ENCODE measurements at places on chromosomes 2 and 18.

- DNase-seq = no peak
These were observed 18.4 kb downstream of the KCNG2 start for GRCh38 chr18:79816092-79816491.

- peak; percentile 50 for DNase-seq
These were observed 20.7 kb downstream of the TMEM178A start for GRCh38 chr2:39686456-39686855.

- DNase-seq = no peak
These were observed 67.2 kb downstream of the REV1 start for GRCh38 chr2:99422599-99422998.

DNA sequence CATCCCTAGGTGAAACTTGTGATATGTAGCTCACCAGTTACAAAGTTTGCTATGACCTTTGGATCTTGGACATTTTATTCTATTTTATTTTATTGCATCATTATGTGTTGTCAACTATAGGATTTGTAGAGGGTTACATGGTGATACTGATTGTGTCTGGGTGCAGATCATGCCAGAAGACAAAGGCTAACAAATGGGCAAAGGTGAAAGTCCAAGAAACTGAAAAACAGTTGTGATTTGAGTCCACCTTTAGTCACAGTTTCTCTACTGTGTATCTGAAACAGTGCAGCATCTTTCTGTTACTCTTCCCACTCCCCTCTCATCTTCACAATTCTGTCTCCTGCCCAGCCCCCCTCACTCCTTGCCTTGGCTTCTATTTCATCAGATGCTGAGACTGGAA is 111.9 kb upstream of the LYPD6 start:
- DNase-seq = no peak

GRCh38 chr18:61738042-61738441 is 154.8 kb downstream of the RNF152 start:
- DNase-seq = no peak

DNA sequence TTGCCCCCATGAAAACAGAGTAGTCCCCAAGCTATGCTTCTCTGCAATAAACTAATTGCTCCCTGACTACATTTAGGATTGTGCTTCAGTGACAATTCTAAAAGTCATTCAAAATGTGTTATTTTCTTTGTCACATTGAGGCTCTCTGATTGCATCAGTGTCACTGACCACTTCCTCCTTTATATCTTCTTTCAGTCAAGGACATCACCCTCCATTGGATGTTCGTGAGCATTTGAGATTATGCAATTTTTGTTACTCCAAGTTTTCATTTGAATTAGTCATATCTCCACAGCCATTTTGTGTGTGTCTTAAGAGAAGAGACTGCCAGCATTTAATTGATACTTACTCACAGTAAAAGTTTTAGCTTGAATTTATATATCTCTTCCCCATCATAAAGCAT is 780.8 kb upstream of the GCFC2 start:
- DNase-seq = no peak

DNA sequence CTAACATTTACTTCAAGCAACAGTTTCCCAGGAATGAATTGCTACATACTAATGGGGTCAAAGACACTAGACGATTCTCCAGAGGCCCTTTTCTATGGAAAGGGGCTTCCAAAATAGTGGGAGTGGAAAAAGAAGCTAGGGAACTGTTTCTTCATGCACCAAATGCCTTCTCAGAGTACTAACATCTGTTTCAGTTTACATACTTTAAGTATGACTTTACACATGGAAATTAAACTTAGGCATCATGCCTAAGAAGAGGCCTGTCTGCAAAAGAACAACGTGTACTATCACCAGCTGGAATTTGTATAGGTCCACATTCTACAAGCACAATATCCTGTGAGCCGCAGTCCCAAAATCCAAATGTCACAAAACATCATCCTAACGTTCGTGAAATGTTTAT is 29.4 kb upstream of the WDR75 start:
- no peak for DNase-seq

DNA sequence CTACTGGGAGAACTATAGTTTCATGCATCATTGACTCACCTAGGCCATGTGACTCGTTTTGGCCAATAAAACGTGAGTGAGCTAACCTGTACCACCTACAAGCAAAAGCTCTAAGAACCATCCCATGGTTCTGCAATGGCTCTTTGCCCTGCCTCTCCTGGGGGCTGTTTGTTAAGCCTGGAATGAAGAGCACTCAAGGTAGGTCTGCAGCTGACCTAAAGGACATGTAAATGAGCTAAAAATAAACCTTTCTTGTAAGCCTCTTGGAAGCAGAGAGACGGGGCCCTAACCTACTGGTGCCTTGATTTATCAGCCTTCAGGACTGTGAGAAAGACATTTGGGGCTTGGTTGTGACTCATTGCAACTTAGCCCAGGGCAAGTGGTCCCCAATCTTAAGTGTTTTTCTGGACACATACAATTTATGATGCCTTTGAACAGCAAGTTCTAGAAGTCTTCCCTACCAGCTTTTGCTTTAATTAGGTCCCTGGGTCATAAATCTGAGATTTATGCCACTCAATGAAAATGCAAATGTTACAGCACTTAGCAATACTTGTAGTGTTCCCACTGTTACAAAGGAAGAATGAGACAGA is 107.4 kb downstream of the OSBPL6 start:
- DNase-seq = no peak

DNA sequence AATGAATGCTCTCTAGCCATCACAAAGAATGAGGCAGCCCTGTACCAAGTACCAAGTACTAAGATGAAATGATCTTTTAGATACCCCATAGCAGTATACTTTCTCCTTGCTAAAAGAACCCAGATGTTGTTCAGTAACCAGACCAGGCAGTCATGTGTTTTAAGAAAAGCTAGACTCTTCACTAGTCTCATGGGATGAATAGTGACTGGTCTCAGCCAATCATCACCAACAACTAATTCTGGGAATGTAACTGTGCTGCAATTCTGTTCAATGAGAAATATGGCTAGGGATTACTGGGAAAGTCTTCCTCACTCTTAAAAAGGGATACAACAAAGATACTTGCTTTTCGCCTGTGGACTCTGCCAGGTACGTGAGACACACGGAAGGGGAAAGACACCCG is 29.5 kb downstream of the MBOAT2 start:
- DNase-seq = no peak

GRCh38 chr2:222797871-222798270 is 63.0 kb upstream of the ACSL3 start:
- no peak for DNase-seq

GRCh38 chr2:101146535-101146934 is 4.6 kb downstream of the TBC1D8 start:
- no peak for DNase-seq

GRCh38 chr18:74353169-74353775 is 37.6 kb downstream of the C18orf63 start:
- peak; percentile 79 for DNase-seq

DNA sequence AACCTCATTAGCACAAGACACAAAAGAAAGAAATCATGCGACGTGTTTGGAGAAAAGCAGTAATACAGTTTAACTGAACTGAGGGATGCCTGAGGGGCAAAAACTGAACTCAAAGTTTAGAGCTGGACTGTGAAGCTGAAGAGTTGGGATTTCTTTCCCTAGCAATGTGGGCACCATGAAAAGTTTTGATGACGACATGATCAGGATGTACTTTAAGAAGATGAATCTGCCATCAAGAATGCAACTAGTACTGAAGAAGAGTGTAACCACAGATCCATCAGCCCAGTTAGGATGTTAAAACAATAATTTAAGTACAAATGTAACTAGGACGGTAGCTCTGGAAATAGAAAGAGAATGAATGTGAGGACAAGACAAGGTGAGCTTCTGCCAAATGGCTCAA is 196.2 kb downstream of the VWC2L start:
- DNase-seq = no peak

GRCh38 chr2:23250371-23250770 is 134.6 kb upstream of the KLHL29 start:
- no peak for DNase-seq

DNA sequence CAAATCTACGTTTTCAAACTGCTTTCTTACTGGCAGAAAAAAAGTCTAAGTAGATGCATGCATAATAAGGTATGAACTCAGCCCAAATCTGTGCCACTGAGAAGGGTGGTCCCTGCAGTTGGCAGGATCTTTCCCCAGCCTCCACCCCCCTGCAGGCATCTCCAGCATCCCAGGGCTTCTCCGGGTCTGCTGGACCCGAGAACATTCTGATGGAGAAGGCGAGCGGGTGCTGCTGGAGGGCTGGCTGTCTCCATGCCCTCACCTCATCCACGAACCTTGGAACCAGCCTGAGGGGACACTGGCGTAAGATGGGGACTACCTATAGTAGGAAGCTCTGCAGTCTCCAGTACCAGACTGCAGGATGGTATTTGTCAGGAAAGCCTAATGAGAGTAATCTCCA is 198.9 kb downstream of the HDAC4 start:
- no peak for DNase-seq

DNA sequence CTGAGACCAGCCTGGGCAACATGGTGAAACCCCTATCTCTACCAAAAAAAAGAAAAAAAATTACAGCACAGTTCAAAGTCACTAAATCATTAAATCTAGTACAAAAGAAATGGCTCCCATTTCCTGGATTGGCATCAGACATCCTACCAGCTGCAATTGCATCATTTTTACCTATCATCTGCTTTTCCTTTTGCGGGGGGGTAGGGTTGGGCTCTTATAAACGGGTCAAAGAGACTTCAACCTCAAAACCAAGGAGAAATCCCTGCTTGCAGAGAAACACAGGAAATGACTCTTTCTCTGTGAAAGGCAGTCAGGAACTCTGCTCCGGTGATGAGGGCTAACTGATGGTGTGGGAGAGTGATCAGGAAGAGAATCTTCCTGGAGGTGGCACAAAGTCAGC is 45.3 kb upstream of the RFX8 start:
- peak; percentile 8 for DNase-seq

DNA sequence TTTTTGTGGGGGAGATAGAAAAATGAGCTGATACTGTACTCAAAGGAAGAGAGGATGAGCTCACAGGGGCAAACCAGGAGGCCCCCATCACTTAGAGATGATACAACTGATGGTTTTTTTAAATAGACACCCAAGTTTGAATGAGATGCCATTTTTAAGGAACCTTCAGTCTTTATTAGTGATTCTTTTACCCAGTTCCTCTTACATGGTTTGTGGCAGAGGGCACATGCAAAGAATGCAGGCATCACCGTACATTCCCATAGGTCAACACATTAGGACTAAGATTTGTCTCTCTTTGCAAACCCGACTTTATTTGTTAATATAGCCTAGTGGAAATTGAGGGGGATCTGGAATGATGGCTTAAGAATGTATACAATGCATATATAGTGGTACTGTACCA is 250.9 kb downstream of the ASXL3 start:
- DNase-seq = no peak

- DNase-seq = peak; percentile 81
These were observed 127.8 kb downstream of the STK39 start for GRCh38 chr2:168119515-168120141.

- DNase-seq = no peak
These were observed 30.2 kb upstream of the TYMS start for GRCh38 chr18:627231-627630.

GRCh38 chr2:121903037-121903689 is 147.7 kb downstream of the TSN start:
- no peak for DNase-seq

GRCh38 chr18:495017-495416 is 5.5 kb downstream of the COLEC12 start:
- no peak for DNase-seq

DNA sequence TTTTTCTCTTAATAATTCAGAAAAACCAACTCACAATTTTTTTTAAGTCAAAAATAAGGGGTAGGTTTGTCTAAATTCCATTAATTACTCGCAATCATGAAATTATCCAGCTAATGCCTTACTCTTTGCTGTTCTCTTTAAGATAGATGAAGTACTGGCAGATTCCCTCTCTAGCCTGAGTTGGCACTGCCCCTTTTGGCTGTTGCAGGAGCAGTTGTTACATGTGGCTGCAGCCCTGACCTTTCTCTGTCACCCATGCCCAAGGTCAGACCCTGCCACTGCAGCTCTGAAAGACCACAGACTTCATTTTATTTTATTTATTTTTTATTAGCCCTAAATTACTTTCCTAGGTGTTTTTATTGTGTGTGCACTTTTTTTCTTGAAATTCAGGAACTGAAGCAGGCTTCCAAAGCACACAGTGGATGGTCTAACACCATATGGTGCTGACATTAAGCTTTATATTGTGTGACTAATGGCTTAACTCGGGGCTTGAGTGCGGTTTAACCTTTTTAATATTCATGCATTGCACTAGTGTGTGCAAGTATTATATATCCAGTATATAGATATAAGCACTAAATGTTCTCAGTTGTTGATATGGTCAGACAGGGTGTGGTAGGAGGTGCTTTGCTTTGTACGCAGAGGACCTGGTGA is 313.0 kb downstream of the CDH2 start:
- DNase-seq = no peak

- DNase-seq = peak; percentile 62
These were observed 1135.6 kb upstream of the FAM98A start for GRCh38 chr2:34734662-34735061.

DNA sequence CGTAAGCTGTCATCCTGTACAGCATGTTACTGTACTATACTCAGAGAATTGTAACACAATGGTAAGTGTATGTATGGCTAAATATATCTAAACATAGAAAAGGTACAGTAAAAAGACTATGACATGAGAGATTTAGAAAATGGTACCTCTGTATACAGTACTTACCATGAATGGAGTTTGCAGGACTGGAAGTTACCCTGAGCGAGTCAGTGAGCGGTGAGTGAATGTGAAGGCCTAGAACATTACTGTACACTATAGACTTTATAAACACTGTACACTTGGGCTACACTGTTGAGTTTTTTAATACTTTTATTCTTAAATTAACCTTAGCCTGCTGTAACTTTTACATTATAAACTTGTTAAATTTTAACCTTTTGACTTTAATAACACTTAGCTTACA is 1.5 kb downstream of the DDX18 start:
- no peak for DNase-seq

GRCh38 chr2:133012847-133013734 is 343.1 kb upstream of the LYPD1 start:
- DNase-seq = no peak

- no peak for DNase-seq
These were observed 137.0 kb upstream of the XPO1 start for GRCh38 chr2:61675204-61675603.

DNA sequence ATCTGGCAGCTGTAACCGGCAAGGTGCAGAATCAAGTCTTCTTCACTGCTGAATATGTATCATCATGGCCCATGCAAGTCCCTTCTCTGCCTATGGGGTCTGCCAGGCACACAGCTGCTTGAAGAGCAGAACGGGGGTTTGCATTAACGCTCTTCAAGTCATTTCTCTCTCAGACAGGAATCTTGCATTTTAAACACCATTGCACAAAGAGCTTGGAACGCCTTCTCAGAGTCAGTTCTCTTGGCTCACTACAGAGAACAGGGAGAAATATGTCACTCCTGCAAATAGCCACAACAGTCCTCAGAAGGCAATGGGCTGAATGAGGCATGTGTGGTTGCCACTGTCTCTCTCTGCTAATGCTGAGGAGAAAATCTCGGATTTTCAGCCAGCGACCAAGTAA is 2173.5 kb upstream of the PIK3C3 start:
- DNase-seq = no peak
